CD4-positive, alpha-beta T cell treated with Interleukin-1 beta for 1 hour (primary cell): ENCODE measurements at places on chromosomes 7 and 10.

DNA sequence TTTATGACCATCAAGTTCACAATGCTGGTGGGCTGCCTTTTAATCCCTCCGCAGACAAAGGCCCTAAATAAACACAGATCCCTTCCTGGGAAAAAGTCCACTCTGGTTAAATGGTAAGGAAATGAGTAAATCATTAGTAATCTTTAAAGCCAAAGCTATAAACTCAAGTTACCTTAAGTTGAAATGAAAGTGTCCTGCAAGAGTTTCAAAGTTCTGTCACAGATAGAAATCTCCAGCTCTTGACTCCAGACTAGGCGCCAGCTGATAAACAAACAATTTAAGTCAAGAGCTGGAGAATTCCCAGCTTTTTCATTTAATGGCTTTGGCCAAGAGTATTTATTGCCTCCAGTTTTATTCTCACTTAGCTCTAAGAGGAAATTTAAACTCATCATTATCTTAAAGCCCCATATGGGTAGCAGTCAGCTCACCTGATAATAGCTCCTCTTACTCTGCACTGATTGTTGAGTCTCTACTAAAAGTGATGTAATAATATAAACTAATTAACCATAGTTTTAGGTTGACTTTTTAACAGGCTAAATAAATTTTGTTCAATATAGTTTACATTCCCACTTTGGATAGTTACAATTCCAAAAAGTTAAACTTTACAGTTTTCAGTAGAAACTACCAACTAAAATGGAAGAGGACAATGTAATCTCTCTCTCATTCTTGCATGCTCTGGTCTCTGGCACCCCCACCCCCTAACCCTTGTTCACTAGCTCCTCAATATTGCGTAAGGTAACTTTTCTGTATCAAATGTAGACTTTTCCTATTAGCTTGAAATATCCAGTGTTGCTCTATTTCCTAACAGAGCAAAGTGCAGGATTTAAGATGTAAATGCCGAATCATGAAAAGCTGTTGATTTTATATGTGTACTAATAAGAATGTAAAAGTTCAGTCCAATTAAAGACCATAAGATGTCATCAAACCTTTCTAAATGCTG is 56.1 kb downstream of the HIBADH start:
- no peak for DNase-seq

DNA sequence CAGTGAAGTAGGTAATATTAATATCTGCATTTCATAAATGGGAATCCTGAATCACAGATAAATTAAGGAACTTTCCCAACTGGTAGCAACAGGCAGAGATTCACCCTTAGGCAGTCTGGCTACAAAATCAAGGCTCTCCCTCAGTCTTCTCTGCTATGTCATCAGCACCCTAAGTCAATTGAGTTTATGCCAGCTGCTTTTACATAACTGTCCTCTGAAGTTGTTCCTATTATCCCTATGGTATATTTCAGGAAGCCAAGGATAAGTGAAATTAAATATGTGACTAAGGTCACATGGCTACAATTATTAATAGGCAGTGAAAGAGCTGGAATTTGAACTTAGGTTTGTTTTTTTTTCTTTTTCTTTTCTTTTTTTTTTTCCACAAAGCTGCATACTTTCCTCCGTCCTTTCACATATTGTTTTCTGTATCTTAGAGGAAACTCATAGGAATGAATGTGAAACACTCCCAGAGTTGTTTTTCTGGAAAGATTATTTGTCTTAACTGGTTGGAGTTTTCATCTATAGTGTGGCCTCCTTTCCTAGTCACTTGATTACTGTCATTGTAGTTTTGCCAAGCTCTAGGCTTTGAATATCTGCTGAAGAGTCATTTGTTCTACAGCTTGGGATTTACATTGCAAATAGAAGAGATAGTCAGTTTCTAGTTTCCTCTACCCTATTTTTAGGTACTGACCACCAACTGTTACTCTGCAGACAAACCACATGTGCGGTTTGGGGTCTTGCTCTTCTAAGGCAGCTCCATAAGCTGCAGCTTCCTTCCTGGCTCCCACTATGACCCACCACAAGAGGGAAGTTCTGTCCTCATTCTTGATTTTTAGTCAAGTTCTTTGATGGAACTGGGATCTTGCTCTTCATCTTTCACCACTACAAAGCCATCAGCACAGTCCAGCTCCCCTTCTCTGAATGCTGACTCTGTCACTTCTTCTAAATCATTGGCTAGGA is 338.0 kb upstream of the KIAA1217 start:
- no peak for DNase-seq

DNA sequence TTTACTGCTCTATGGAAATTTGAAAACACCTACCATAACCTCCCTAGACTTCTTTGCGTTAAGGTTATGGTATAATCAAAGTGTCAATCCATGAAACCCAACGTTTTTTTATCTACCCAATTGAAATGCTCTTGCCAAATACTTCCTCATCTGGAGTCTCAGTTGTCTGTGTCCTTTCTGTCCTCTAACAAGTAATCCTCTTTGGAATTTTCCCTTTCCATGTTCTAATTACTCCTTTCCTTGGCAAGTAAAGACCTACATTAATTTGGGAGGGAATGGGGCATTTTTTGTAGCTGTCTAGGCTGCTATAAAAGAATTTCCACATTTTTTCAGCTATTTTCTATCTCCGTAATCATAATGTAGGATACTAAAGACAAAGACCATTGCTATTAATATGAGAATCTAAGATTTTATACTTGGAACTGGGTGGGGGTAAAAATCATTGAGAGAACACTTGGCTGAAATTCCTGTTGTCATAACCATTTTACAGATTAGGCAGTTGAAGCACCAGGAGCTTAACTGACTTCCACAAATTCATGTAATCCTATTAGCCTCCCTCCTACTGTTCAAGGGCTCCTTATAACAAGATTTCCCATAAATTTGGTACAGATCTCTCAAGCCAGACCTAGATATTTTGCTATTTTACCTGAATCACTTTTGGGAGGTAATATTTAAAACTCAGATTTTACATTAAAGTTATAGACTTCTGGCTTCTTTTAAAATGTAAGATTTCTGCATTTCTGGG is 1307.6 kb downstream of the XPNPEP1 start:
- no peak for DNase-seq

DNA sequence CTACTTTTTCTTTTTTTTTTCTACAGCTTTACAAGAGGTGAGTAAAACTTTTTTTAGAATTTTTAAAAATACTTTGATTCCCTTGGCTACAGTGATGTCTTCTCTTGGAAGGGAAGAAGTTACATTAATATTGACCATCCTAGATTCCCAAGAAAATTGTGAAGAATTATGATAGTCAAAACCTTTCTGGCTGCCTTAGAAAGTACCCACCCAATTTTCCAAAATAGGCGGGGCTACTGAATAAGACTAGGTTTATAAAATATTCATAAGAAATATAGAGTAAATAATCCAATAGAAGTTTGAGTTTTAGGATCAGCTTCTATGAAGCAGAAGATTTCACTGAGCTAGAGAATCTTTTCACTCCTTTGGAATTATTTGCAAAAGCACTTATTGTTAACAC is 3.0 kb downstream of the COL1A2 start:
- DNase-seq: no peak

GRCh38 chr7:27587429-27587828 is 75.3 kb downstream of the HIBADH start:
- DNase-seq: no peak

DNA sequence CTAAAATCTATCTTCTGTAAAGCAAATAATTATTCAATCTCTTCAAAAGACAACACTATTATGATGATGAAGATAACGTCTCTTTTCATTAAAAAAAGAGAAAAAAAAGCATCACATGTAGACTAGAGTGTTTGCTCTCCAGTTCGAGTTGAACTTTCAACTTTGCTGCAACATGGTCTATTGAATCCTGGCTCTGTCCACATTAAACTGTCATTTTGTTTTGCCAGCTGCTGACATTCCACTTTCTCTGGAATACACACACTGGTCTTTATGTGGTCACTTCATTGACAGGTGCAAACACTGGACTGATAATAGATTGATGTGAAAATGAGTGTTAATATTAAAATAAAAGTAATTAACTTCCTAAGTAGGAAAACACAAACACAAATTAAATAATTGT is 61.7 kb downstream of the PTF1A start:
- no peak for DNase-seq

- no peak for DNase-seq
Measured at GRCh38 chr7:18063149-18063901, 35.7 kb upstream of the PRPS1L1 start.

- DNase-seq: peak; percentile 51
Measured at GRCh38 chr7:98420966-98421612, 20.2 kb upstream of the BAIAP2L1 start.
